ENCODE measurements at places on chromosomes 6 and 20. TPM values are rescaled to one million over a fixed set of nuclear protein-coding genes. Genes with fewer than 3 reads are reported as not detected.

VSX1 gene
- total RNA-seq = 59.2 TPM

MYCT1 gene
- not detected for total RNA-seq

ZNF334 gene
- 7.9 TPM for total RNA-seq

SIRPB2 gene
- total RNA-seq = 0.08 TPM

Data from motor neuron (in vitro differentiated cells).